Endodermal cell (in vitro differentiated cells): ENCODE measurements at places on chromosomes 1 and 21.

- DNase-seq = no peak
Observed at GRCh38 chr1:97192872-97193572, 471.4 kb downstream of the PTBP2 start.

GRCh38 chr1:248288391-248288790 lies 10.6 kb upstream of the OR2T33 start:
- DNase-seq = no peak

GRCh38 chr1:111139324-111139955 lies 453 bp downstream of the DRAM2 start:
- DNase-seq = peak; percentile 86

DNA sequence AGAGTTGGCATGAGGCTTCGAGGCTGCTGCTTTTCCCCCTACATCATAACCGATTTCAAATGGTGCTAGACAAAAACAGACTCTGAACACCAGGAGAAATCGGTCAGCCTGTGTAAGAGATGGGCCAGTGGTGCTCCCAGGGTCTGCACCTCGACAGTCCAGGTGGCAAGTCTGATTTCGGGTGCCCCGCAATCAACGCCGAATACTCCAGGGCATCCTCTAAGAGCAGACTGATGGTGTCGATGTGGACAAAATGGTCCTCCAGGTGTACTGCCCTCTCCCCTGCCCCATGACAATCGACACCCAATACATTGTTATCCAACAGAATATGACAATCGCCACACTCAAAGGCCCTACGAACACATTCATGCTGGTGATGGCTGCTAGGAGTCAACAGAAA lies 50.0 kb downstream of the CD46 start:
- DNase-seq = no peak

DNA sequence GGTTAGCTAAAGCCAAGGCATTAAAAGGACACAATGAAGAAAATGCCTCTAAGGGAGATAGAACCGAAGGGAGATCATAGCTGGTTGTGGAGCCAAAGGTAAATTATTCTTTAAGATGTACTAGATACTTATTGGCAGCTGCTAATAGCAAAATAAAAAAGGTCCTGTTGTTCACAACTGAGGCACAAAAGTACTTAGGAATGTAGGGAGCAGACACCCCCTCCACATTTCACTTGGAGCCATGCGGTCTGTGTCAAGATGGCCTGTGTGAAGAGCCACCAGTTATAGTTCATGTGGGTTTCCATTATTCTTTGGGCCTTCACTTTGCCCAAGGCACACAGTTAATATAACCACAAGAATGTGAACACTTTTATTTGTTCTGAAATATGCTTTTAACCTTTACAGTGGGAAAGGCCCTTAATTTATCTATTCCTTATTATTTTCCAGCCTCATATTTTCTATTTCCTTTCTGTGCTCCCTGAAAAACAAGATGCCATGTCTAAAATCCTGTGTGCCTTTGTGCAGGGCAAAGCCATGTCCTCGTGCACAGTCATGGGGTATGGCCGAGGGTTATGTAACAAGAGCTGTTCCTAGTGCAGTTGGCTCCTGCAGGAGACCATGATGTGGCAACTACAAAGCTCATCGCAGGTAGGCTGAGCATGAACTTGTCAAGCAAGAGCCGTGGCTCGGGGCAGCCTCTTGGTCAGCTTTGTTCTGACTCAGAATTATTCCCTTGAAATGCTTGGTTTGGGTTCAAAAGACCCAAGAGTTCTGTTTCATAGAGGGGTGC lies 16.2 kb upstream of the WDR26 start:
- no peak for DNase-seq

- DNase-seq = no peak
Observed at GRCh38 chr1:178241837-178242236, 147.9 kb downstream of the RASAL2 start.

GRCh38 chr1:113659035-113659434 lies 100.3 kb downstream of the PHTF1 start:
- DNase-seq = no peak

DNA sequence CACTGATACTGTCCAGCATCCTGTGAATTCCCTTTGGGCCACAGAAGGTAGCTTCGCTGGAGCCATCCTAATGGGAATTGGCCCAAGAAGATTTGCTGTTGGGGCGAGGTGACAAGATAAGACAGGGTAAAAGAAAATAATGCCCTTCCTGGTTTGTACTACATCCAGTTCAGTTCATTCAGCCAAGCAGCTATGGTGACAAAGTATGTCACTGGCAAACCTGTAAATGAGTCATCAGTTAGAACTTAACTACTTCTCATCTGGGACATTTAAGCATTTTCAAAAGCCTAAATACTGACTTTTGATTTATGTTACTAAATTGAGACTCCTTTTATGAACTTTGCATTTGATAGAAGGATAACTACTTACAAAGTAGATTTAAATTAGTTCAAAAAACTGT lies 54.2 kb downstream of the WDR64 start:
- no peak for DNase-seq

DNA sequence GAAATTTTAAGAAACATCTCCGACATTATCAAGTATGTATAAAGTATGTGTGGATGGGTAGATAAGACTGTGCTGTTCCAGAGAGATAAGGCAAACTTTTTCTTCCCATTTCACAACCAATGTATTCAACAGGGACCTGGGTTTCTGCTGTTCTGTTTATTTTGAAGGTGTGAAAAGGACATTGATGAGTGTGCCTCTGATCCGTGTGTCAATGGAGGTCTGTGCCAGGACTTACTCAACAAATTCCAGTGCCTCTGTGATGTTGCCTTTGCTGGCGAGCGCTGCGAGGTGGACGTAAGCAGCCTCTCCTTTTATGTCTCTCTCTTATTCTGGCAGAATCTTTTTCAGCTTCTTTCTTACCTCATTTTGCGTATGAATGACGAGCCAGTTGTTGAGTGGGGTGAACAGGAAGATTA lies 174.0 kb downstream of the CRB1 start:
- peak; percentile 55 for DNase-seq
